ENCODE measurements at places on chromosomes 1 and 21. TPM values are rescaled to one million over a fixed set of nuclear protein-coding genes. Genes with fewer than 3 reads are reported as not detected.
A peak's percentile ranks its signal among the peaks of the same experiment; 100 is the strongest.

DNA sequence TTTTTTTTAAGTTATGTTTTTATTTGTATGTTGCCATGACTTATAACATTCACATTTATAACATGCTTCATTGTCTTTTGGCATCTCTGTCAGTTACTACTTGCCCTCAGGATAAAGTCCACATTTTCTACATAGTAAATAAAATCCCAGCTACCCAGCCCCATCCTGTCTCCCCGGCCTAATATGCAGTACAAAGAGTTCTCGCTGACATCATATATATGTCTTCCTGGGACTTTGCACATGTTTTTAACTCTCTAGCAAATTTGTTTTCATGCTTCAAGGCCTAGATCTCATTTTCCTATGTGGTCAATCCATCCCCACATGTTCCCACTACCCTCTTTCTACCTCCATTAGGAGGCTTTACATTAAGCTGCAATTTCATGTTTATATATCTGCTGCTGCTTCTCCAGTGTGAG is 33.0 kb upstream of the IVNS1ABP start:
- no peaks in the 10 kb centered on the region for H3K27me3 ChIP-seq
- no peak overlapping the region for H3K27ac ChIP-seq
- no peaks in the 10 kb centered on the region for H3K36me3 ChIP-seq
- H3K4me3 ChIP-seq = no peak overlapping the region
- DNase-seq = peak; percentile 33

DNA sequence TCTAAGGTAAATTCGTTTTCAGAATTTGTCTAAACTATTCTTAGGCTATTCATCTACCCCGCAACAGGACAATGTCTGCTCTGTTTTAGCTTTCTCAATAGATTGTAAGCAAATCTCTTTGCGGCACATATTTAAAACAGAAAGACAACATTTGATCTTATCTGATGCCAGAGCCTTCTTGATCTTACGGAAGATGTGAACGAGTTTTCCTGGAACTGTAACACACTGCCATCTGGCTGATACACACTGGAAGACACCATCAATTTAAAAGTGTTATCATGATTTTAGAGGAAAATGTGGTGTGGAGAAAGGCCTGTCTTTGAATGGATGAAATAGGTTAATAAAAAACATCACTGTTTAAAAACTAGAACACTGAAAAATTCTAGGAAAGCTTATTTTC is 36.1 kb downstream of the COA6 start:
- H3K27ac ChIP-seq = no peak overlapping the region
- H3K4me3 ChIP-seq = no peak overlapping the region
- no peaks in the 10 kb centered on the region for H3K27me3 ChIP-seq
- no peak for DNase-seq
- no peaks in the 10 kb centered on the region for H3K4me1 ChIP-seq

- no peak overlapping the region for H3K4me3 ChIP-seq
- DNase-seq = peak; percentile 80
- H3K27me3 ChIP-seq = no peaks in the 10 kb centered on the region
- peaks cover 3% of the 10 kb centered on the region for H3K4me1 ChIP-seq
- H3K36me3 ChIP-seq = no peaks in the 10 kb centered on the region
- no peak overlapping the region for H3K27ac ChIP-seq
Observed at GRCh38 chr1:24688621-24689195, 45.6 kb downstream of the SRRM1 start.

DNA sequence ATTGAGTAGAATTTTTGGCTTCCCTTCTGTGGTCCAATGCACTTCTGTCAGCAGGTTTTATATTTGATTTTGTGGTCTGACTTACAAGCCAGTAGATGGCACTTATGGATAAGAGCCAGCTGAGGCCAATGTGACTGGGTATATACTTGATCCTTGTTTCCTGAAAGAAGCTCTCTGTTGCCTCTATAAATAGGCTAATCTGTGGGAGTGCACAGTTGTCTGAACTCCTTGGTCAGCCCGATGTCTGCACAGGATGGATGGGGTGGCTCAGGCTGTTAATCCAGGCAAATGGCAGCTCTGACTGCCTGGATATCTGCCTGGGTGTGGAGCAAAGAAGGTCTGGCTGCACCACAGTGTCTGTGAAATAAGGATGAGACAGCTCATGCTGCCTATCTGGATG is 1183.7 kb upstream of the PRMT6 start:
- H3K27me3 ChIP-seq = no peaks in the 10 kb centered on the region
- no peak overlapping the region for H3K27ac ChIP-seq
- peak; percentile 0 for DNase-seq
- H3K36me3 ChIP-seq = no peaks in the 10 kb centered on the region
- H3K4me3 ChIP-seq = no peak overlapping the region
- no peaks in the 10 kb centered on the region for H3K4me1 ChIP-seq

DNA sequence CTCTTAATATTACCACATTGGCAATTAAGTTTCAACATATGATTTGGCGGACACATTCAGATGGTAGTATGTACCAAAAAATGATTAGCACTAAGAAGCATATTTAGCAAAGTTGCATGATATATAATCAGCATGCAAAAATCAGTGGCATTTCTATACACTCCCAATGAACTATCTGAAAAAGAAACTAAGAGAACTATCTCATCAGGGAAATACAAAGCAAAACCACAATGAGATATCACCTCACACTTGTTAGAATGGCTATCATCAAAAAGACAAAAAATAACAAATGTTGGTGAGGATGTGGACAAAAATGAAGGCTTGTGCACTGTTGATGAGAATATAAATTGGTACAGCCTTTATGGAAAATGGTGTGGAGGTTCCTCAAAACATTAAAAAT is 31.4 kb upstream of the DENND1B start:
- no peaks in the 10 kb centered on the region for H3K4me1 ChIP-seq
- no peak overlapping the region for H3K4me3 ChIP-seq
- DNase-seq = no peak
- H3K27ac ChIP-seq = no peak overlapping the region

- no peaks in the 10 kb centered on the region for H3K27me3 ChIP-seq
- no peaks in the 10 kb centered on the region for H3K4me1 ChIP-seq
- H3K27ac ChIP-seq = no peak overlapping the region
Observed at GRCh38 chr1:180862305-180862704, 50.4 kb upstream of the KIAA1614 start.

Gene ANKRD35
- total RNA-seq = 2.2 TPM

DNA sequence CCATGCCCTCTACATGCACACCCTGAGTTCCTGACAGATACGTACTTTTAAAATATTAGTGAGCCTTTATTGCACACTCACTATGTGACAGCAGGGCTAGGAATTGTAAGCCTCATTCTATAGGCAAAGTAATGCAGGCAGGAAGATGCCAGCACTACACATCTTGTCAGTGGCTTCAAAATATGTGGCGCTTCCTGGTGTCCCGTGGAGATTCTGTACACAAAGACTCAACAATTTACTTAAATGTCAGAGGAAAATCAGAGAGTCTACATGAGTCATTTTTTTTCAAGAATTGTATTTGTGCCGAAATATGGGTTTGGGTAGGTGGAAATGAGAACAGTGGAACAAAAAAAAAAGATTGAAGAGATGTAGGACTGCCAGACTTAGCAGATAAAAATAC is 27.6 kb downstream of the RNASEL start:
- no peak for DNase-seq
- no peaks in the 10 kb centered on the region for H3K4me1 ChIP-seq
- H3K36me3 ChIP-seq = no peaks in the 10 kb centered on the region
- no peak overlapping the region for H3K4me3 ChIP-seq

- H3K27ac ChIP-seq = no peak overlapping the region
- H3K27me3 ChIP-seq = peaks cover 6% of the 10 kb centered on the region
- H3K4me3 ChIP-seq = no peak overlapping the region
- peak; percentile 70 for DNase-seq
- no peaks in the 10 kb centered on the region for H3K36me3 ChIP-seq
Observed at GRCh38 chr1:110203021-110203661, 7.0 kb upstream of the KCNC4 start.

Gene ILDR2
- 2.5 TPM for total RNA-seq

DNA sequence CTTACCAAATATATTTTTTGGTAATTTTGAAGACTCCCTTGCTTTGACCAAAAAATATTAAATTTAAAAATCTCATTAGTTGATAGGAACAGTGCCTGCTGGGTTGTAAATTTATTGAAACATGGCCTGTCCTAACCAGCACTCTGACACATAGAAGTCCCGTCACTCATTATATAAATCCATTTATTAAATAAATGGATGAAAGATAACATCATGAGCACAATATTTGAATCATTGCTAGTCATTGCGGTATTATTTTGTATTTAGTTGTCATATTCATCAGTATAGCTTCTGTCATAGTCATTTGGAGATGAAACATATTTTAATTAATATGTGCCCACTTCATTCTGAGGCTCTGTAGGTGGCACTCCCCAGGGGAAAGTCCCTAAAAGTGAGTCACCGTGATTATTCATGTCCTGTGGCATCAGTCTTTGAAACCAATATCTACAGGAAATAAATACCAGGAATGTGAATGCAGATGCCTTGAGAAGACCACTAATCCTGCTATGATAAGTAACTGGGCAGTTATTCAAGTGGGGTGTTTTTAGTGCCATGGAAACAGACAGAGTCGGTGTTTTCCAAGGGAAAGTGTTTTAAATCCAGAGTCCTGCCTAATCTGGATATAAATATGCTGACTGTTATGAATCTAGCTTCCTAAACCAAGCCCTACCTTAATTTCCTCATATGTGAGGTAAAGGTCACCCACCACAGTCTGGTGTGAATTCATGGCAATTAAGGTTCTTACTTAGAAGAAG is 302.0 kb downstream of the DUSP10 start:
- H3K27me3 ChIP-seq = no peaks in the 10 kb centered on the region
- H3K27ac ChIP-seq = peak overlapping the region; percentile 81
- no peaks in the 10 kb centered on the region for H3K36me3 ChIP-seq
- H3K4me3 ChIP-seq = no peak overlapping the region

DNA sequence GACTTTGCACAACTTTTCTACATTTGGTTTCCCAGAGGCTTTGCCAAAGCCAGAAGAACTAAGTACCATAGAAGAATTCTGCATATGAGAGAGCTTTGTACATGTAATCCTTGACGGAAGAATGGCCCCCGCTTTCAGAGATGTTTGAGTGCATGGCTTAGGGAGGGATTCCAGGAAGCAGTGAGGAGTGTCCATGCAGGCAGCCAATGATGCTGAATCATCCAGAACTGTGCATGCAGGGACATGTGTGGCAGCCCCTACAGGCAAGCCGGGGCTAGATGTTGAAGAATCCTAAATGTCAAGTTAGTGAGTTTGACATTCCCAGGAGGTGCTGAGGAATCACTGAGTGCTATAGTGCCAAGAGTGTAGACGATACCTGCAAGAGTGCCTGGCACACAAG is 9.9 kb upstream of the HAO2 start:
- no peaks in the 10 kb centered on the region for H3K36me3 ChIP-seq
- no peak overlapping the region for H3K27ac ChIP-seq
- DNase-seq = peak; percentile 59
- peaks cover 5% of the 10 kb centered on the region for H3K4me1 ChIP-seq
- H3K4me3 ChIP-seq = no peak overlapping the region

- H3K27me3 ChIP-seq = no peaks in the 10 kb centered on the region
- H3K36me3 ChIP-seq = no peaks in the 10 kb centered on the region
- DNase-seq = peak; percentile 71
- H3K27ac ChIP-seq = no peak overlapping the region
- H3K4me1 ChIP-seq = peaks cover 8% of the 10 kb centered on the region
Observed at GRCh38 chr1:199273837-199274379, 635.1 kb downstream of the PTPRC start.

All from muscle of leg (tissue), 16 donors.